Motor neuron (in vitro differentiated cells): ENCODE measurements at places on chromosomes 5 and 9.

DNA sequence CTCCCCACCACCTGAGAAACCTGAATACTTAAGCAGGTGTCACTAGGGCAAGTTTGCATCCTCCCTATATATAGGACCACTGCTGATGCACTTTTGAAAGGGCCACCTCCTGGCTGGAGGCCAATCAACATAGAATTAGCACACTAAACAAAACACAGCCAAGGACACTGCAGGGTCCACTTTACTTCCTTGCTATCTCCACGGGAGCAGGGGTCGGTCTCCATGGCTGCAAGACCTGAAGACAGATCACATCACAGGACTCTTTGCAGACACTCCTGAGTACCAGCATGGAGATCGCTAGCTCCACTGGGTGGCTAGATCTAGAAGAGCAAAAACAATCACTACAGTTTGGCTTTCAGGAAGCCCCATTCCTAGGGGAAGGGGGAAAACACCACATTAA is 72.3 kb downstream of the C9orf153 start:
- peak; percentile 88 for ATAC-seq

- peak; percentile 58 for ATAC-seq
Measured at GRCh38 chr5:176870110-176870591, 29.0 kb downstream of the HK3 start.

- ATAC-seq, result peak; percentile 82
Measured at GRCh38 chr5:95238560-95239325, 46.2 kb downstream of the MCTP1 start.

GRCh38 chr5:61256474-61256873 is 75.6 kb upstream of the ZSWIM6 start:
- no peak for ATAC-seq
